Stimulated activated naive B cell treated with anti-CD40 and anti-IgM and Interleukin-4, amounts not matched to agents 10 μg/mL and 1 μg/mL and 100 μg/mL, for 72 hours (primary cell): ENCODE measurements at places on chromosomes 13 and 19.

GRCh38 chr19:5579286-5579685 is 11.5 kb upstream of the TINCR start:
- DNase-seq, result no peak

DNA sequence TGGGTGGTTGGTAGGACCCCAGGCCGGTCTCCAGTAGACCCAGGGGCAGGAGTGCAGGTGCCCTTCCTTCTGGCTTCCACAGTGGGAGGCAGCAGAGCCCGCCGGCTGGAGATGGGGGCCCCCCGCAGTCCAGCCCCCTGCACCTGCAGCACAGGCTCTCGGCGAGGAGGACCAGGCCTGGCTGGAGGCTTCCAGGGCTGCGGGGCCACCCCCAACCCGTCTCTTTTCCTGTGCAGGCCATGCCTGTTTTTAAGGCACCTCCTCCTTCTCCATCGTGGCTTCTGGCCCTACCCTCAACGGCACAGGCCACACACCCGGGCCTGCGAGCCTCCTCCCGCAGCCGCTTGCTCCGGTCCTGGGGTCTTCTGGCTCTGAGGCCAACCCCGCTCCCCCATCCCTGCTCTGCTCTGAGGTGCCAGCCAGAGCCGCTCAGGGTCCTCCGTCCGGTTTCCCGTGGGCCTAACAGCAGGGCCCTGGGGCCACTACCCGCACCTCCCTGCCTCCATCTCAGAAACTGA is 77.2 kb upstream of the ANKRD10 start:
- no peak for DNase-seq

DNA sequence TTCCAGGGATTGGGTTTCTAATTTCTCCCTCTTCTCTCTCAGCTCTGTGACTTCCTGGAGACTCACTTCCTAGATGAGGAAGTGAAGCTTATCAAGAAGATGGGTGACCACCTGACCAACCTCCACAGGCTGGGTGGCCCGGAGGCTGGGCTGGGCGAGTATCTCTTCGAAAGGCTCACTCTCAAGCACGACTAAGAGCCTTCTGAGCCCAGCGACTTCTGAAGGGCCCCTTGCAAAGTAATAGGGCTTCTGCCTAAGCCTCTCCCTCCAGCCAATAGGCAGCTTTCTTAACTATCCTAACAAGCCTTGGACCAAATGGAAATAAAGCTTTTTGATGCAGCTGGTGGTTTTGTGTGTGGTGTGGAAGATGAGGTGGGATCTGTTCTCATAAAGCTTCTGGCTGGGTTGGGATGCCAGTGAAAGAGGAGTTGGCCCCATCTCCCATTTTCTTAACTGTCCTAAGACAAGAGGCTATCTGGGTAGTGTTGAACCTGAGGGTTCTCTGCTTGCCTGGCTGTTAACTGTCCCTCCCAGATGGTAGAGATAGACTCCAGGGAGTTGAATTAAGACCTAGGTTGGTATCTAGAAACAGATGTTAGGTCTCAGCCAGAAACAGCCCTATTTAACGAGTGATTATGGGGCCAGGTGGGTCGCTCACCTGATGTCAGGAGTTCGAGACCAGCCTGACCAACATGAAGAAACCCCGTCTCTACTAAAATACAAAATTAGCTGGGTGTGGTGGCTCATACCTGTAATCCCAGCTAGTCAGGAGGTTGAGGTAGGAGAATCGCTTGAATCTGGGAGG is 1.6 kb downstream of the FTL start:
- DNase-seq, result no peak

DNA sequence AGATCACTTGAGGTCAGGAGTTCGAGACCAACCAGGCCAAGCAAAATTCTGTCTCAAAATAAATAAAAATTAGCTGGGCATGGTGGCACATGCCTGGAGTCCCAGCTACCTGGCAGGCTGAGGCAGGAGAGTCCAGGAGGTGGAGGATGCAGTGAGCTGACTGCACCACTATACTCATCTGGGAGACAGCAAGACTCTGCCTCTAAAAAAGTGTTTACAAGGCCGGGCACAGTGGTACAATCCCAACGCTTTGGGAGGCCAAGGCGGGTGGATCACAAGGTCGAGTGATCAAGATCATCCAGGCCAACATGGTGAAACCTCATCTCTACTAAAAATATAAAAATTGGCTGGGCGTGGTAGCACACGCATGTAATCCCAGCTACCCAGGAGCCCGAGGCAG is 4.2 kb upstream of the DAPK3 start:
- no peak for DNase-seq

DNA sequence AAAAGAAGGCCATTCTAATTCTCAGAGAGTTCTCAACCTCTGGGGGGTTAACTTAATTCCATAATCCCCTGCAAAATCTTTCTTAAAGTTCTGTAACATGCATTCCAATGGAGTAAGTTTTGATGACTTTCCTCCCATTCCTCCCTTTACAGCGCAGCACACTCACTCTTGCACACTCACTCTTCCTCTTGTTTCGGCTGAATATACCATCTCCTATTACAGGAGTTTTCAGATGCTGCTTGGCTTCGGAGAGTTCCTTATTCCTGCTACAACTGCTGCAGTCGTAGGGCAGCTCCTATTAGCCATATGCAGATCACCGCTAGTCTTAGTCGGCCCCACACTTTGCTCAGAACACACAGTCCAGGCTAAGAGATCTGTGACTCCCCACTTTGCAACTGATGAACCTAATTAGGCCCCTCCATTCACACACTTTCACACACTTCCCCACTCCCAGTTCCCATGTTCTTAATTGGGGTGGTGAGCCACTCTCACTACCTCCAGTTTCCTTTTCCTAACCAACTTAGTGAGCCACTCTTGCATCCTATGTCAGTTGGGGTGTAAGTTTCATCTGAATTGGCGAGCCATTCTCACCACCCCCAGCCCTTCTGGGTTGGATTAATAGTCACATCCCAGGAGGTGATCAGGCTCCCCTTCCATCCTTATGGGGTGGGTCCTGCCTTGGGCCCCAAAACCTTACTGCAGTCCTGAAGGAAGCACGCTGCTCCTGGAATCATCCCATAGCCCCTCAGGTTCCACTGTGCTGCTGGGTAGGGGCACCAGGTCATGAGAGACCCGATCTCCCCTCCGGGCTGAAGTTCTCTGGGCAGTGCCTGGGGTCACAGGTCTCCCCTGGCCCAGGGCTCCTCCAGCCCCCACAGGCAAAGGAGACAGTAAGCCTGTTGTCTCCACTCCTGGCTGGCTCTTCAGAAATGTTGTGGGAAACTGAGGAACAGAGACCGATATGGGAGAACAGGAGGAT is 53.9 kb downstream of the OR10H4 start:
- no peak for DNase-seq

DNA sequence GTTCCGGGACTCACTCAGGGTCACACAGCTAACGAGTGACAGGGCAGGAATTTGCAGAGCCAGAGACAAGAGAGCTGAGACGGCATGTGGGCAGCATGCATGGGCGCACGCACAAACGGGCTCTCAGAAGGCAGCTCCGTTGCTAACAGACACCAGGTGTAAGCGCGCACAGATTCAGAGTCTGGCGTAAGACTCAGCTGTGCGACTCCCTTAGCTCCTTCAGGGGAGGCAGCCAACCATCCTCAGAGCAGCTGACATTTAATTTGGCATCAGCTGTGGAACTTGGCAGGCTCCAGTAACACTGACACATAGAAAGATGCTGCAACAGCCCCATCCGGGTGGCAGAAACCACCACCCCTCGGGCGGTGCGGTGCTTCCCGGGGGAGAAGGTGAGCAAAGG is 7.5 kb upstream of the TM6SF2 start:
- no peak for DNase-seq

GRCh38 chr13:98315466-98315865 is 138.4 kb upstream of the RNF113B start:
- no peak for DNase-seq

GRCh38 chr13:20412691-20413355 is 112.8 kb downstream of the CRYL1 start:
- no peak for DNase-seq

DNA sequence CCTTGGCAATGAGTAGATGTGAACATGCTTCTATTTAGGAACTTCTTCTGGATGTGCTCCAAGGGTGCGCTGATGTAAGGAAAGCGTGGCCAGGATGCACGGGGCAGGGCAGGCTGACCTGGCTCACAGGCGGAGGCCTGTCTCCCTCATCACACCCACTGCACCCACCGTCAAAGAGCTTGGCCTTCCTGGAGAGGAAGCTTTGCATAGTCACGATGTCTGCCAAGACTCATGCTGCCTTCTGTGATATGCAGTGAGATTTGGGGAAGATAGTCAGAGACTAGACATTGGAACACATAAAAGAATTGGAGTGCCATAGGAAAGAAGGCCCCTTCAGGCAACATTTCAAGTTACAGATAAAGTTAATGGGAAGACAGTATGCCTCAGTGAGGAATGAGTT is 82.0 kb downstream of the MYO16 start:
- DNase-seq, result no peak

- no peak for DNase-seq
Observed at GRCh38 chr13:98824376-98825160, 72.1 kb upstream of the SLC15A1 start.

DNA sequence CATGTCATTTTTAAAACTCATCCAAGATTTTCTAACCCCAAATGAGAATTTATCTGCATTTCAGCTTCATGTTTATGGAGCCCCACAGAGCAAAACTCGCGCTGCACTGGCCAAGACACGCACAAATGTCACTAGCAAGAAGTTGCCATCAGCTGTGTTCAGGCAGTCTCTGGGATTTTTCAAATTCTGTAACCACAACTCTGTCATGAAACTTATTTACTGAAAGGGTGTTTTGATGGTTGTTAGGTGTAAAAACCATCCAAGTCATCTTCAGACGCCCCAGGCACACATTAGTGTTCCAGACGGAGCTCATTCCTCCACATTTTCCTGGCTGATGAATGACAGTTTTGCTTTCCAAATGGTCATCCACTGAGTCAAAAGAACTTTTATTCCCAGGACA is 63.4 kb downstream of the SLC7A1 start:
- no peak for DNase-seq

DNA sequence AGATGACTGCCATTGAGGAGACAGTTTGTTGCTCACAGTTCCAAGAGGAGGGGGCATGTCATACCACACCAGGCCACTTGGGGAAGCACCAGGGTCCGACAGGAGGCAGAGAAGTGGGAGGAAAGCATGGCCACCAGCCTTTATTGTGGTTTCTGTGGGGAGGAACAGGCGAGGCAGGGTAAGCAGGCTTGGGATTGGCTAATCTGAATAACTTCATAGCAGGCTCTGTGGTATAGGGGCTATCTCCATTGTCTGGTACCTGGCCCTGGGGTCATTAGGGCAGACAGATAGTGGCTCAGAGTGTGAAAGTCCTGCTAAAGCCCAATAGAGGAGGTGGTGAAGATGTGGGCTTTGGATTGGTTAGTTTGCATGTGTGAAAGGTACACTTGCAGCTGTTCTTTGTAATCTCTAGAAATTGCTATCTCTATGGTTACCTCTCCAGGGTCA is 35.5 kb downstream of the CBY2 start:
- DNase-seq, result no peak

DNA sequence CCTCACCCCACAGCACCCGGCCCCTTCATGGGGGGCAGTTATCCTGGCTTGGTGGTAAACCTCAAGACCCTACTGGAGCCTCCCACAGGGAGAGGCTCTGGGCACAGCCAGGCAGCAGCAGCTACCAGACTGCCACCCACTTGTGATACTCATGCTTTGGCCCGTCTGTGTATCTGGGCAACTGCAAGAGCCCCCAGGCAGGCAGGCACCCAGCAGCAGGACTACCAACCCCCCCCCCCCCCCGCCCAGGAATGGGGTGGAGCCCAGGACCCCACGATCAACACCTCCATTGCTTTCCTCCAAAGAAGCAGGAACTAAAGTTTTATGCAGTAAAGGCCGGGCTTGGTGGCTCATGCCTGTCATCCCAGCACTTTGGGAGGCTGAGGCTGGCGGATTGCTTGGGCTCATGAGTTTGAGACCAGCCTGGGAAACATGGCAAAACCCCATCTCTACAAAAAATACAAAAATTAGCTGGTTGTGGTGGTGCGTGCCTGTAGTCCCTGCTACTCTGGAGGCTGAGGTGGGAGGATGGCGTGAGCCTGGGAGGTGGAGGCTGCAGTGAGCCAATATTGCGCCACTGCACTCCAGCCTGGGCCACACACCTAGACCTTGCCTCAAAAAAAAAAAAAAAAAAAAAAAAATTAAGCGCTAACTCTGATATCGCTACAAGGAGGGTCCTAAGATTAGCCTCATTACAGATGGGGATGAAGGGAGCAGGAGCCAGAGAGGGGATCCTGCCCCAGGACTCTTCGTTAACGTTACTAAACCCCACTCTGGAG is 1.1 kb upstream of the LYL1 start:
- peak; percentile 31 for DNase-seq

DNA sequence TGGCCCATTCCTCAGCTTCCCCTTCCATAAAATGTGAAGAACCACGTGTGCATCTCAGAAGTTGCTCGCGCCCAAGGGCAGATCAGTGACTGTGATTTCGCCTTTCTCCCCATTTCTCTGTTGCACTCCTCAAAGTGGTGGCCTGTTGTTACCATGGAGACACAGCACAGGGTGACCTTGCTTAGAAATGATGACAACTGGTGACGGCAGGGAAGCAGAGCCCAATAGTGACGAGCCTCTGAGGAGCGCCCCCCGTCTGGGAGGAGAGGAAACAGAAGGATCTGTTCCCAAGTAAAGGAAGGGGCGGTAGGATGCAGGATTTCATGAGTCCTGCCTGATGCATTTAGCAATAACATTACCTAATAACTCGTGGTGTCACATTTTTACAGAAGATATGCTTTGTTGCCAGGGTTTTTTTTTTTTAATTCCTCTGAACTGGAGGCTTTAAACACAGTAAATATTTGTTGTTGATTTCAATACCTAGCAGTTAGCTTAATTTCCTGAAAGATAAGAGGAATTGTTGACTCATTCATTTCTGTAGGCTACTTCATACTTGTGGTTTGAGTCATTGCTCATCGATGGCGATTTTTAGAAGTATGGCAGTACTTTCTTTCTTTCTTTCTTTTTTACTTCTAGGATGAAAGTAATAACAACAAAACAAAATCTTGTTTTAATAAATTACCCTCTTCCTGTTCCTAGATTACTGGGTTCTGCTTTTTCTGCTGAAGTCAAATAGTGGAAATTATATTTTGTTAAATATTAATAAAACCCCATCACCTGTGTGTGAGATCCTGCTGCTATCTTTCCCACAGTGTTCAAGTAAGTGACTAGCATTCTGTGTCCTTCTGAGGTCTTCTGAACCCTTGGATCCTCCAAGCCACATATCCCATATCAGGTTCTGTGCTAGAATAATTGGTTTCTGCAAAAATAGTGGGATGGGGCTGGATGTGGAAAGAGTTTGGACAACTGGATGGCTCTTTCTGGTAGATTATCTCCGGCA is 36.0 kb downstream of the MBNL2 start:
- DNase-seq, result no peak

DNA sequence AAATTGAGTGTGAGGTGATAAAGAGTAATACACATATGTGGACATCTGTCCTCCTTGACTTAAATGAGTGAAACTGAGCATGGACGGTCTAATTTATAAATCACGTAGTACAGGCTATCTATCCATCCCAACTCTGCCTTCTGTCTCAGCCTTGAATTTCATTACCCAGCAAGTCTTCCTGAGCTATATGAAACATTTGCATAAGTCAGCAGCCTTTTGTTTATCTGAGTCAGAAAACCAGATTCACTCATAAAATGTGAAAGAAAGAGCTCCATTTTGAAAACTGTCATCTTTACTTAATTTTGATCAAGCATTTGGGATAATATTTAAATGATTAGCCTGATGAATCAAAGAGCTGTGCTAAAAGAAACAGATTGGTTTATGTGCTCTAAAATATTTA is 197.9 kb downstream of the LHFPL6 start:
- DNase-seq, result no peak

- no peak for DNase-seq
Observed at GRCh38 chr13:97573011-97573410, 139.0 kb downstream of the RAP2A start.

- no peak for DNase-seq
Observed at GRCh38 chr13:111521691-111522229, 201.3 kb downstream of the TEX29 start.
